Endothelial cell of umbilical vein (primary cell): ENCODE measurements at places on chromosomes 5 and 9. TPM values are rescaled to one million over a fixed set of nuclear protein-coding genes. Genes with fewer than 3 reads are reported as not detected.
A peak's percentile ranks its signal among the peaks of the same experiment; 100 is the strongest.

RORB gene
- total RNA-seq, result not detected in 2 replicates

GPX3 gene
- total RNA-seq, result 3.5 and 5.1 TPM in 2 replicates

DNA sequence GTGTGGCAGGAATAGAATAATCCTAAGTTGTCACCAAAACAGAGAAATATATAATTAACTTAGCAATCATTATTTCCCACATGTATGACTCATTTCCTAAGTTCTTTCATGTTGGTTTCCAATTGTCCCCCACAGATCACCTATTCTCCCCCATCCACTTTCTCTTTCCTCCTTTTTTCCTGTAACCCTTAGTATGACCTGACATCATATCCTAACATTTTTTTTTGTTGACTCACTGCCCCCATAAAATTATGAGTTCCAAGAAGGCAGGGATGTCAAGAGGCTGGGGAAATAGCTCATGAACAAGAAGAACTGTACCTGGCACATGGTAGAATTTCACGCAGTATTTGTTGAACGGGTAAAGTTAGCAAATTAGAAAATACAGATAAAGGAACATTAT is 186.7 kb downstream of the DCP2 start:
- DNase-seq, result peak; percentile 83

DNA sequence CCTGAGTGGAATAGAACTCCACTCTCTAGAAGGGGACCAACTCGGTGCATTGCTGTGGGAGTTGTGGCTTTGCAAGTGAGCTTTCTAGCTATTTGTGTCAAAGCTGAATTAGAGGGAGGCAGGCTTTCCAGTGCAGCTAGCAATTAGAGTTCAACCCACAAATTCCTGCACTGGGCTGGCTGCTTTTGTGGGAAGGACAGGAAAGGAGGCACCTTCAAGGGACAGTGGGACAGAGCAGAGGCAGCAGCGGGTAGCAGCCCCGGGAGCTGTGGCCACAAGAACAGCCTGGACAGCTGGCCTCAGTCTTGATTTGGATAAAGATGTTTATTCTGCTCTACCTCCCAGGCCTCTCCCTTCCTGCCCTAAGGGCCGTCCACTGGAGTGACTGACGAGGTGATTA is 83.7 kb upstream of the SLIT3 start:
- no peak for DNase-seq
